Central memory CD4-positive, alpha-beta T cell (primary cell): ENCODE measurements at places on chromosomes 7 and 10.

DNA sequence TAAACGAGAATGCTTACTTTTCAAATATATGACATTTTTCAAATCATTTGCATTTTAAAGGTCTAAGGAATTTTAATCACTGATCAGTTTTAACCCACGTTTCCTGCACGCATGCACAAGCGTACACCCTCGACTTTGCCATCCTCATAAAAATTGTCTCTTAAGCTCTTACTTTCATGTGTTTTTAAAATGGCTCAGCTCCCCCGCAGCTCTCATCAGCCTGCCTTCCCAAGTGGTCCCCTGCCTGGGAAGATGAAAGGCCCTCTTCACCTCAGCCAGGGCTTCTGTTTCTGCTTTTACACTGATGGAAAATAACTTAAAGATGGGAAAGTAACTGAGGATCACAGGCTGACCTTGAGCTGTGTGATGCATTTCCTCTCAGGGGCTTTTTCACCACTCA lies 131.6 kb upstream of the LSM8 start:
- no peak for DNase-seq

DNA sequence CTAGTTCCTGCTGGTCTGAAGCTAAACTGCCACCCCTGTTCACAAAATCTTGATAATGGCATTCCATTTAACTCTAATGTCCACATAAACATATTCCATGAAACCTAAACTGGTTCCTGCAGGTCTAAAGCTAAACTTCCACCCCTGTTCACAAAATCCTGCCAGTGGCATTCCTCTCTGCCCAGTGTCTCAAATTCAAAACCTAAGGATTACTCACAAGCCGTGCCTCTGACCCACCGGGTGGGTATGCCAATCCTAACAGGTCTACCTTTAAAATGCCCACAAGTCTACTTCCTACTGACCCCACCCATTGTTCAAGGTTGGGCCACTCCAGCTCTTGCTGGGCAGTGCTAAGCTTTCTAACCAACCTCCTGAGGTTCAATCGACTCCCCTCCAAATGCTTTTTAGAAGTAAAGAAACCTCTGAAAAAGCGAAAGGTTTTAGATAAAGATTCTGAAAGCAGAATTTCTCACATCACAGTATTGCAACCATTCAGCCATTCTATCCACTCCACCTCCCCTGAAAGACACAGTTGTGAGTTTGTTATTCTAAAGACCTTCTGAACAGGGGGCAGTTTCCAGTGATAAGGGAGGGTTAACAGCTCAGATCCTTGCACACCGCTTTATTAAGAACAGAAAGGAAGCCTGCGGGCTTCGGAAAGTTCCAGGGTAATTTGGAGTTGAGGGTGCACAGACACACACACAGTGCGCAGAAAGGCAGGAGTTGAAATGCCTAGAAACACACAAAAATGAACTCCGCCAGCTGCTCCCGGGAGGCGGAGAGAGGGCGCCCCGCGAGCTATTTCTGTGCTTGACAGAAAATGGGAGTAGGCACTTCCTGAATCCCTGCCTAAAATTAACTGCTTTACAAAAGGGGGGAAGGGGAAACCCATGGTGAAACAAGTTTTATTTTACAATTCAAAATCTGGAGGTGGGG lies 87.7 kb downstream of the TNS3 start:
- no peak for DNase-seq

- DNase-seq: no peak
Measured at GRCh38 chr7:22386206-22386858, 29.4 kb upstream of the RAPGEF5 start.

GRCh38 chr7:25877802-25878789 lies 273.9 kb upstream of the NFE2L3 start:
- DNase-seq: no peak

DNA sequence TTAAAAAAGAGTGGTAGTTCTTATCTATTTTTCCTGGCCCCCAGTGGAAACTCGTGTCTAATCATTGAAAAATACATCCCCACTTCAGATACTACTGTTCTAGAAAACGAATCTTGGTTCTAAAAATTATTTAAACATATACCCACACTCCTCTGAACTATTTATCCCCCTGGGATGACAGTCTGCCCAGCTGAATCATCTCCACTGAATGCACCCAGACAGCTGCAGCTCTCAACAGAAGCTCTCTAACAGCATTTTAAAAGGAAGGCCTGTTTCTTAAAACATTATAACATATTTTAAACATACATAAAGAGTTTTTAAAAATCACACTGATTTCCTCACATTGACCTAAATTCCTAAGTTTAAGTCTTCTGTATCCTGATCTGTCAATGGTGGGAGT lies 544.6 kb upstream of the PHF14 start:
- no peak for DNase-seq

DNA sequence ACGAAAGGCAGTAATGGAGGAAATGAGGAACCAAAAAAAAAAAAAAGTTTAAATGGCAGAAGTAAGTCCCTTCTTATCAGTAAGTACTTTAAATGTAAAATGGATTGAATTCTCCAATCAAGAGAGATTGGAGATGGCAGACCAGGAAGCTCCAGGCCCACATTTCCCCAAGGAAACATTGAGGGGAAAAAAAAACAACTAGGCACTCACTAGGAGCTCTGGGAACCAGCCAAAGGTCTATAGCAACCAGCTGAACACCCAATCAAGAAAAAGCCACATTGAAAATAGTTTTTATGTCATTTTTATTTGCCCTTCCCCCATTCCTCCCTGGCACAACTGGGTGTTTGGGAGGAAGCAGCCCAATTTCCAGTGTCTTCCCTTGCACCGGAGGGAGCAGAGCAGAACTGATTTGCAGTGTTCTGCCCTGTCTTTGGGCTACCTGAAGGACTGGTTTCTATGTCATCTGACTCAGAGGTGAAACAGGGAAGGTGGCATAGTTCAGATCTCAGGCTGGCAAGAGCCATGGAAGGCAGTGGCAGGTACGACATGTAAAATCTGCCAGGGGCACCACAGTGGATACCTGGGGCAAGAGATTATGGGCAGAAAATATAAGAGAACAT lies 121.9 kb downstream of the SMURF1 start:
- no peak for DNase-seq

DNA sequence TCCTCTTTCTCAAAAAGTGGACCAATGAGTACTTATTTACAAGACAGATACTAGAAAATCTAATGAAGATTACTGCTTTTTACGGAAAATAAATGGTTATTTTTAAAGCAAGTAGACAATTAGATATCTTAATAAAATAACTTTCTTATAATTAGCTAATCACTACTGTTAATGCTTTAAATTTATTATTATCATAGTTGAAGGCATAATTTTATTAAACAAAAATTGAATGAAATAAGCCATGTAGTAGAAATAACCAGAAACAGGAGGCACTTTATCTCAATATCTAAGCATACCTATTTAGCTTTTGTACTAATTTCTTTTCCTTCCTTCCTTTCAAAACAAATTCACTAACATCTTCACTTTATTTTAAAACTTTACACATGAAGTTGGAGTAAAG lies 134.9 kb downstream of the CHCHD3 start:
- DNase-seq: no peak

- no peak for DNase-seq
Measured at GRCh38 chr7:131883769-131884168, 327.3 kb upstream of the PODXL start.

- DNase-seq: no peak
Measured at GRCh38 chr10:61895898-61896600, 5.5 kb upstream of the ARID5B start.
